RKO (cell line): ENCODE measurements at places on chromosomes 13 and 19.

GRCh38 chr19:45638930-45639729 lies at the start of gene EML2:
Gene EML2 (minus strand): TSS chr19:45639397. CDS start chr19:45639376, 21 bp downstream.
- no peak for DNase-seq

- no peak for DNase-seq
These were observed 1262.5 kb downstream of the EFNB2 start for GRCh38 chr13:105272660-105273631.

DNA sequence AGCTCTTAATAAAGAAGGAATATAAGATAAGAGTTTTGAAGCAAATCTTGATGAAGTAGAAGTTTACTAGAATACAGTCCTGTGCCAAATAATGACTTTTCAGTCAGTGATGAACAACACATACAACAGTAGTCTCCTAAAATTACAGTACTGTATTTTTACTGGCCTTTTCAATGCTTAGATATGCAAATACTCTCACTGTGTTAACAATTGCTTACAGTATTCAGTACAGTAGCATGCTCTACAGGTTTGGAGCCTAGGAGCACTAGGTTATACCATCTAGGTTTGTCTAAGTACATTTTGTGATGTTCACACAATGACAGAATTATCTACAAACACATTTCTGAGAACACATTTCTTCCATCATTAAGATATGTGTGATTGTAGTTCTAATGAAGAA lies 316.7 kb upstream of the KLHL1 start:
- no peak for DNase-seq

DNA sequence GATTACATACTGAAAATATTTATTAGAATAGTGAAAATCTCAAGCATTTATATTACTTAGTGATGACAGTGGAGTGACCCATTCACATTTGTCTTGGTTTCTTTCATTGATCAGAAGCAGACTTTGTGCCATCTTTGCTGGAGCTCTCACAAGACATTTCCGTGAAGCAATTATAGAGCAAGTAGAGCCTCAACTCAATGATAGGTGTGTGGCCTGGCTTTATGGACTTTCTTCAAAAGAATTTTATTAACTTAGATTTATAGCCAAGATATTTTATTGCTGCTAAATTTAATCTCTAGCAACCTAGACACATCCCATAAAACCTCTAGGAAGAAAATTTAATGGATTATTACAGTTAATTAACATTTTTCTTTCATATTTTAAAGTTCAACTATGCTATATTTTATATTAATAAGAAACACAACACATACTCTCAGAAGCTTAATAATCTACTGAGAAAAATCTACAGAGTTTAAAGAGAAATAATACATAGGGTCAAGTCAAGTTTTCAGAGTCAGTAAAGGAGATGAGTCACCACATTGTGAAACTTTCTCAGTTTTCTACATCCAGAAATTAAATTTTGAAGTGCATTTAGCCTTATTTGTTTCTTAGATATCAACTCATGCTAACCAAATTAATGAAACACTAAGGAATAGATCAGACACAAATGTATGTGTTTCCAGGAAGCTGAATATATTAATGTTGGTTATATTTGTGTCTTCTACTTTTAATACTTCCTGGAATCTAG lies 160.5 kb downstream of the LACC1 start:
- DNase-seq, result no peak

DNA sequence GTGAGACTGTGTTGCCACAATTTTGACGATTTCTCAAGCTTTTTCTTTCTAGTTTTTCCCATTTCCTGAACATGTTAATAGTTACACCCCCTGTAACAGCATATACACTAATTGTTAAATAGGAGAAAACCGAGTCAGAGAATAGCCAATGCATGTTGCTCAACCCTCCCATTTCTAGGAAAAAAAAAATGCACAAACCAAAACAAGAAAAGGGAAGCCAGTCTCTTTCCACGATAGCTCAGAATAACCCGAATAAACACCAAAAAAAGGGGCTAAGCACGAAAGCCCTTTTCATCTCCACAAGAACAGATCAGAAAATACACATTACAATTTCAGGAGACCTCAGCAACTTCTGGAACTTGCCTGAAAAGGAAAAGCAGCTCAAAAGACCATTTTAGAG lies 16.3 kb downstream of the LATS2 start:
- DNase-seq, result no peak

DNA sequence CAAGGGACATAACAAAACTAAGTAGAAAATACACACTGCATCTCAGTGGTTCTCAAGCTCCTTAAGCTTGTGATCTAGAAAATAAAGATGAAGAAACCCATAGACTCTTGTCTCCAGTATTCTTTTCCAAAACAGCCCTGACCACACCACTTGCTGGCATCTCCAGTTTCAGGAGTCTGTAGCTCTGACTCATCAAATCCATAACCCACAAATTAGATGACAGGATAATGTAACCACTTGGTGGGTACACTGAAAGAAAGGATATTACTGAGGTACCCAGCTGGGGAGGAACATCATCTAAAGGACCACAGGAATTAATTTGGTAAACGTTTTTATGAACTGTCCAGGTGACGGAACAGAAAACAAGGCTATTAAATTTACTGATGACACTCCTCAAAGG lies 214.7 kb downstream of the VWA8 start:
- DNase-seq, result peak; percentile 16

DNA sequence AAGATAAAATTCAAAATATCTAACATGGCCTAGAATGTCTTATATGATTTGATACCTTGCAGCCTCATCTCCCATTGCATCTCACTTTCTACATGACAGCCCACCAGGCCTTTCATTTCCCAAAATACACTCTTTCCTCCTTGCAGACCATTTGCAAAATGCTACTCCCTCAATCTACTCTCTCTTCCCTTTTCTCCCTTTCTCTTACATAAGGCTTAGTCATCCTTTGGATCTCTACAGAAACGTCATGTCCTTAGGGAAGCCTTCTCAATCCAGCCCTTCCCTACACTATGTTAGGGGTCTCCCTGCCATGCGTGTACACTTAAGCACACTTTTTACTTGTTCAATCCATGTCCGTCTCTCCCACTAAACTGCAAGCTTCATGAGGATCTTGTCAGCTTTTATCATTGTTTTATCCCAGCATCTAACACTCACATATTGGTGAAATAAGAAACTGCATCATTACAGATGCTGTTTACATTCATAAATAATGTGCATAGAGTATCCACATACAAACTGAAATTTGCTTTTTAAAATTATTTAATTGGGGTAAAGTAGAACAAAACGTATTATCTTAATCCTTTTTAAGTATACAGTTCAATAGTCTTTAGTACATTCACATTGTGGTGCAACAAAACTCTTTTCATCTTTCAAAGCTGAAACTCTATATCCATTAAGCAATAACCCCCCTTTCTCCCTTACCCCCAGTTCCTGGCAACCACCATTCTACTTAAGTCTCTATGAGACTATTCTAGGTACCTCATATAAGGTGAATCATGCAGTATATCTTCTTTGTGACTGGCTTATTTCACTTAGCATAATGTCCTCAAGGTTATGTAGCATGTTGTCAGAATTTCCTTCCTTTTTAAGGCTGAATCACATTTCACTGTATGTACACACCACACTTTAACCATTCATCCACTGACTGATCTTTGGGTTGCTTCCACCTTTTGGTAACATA lies 11.5 kb upstream of the WBP4 start:
- DNase-seq, result no peak

- DNase-seq, result no peak
These were observed 17.1 kb downstream of the PLEKHF1 start for GRCh38 chr19:29682236-29682895.

GRCh38 chr19:47019431-47020041 lies at the start of gene NPAS1:
Gene NPAS1 (plus strand): TSS chr19:47019837. CDS start chr19:47021048, 1,211 bp downstream.
- DNase-seq, result no peak

DNA sequence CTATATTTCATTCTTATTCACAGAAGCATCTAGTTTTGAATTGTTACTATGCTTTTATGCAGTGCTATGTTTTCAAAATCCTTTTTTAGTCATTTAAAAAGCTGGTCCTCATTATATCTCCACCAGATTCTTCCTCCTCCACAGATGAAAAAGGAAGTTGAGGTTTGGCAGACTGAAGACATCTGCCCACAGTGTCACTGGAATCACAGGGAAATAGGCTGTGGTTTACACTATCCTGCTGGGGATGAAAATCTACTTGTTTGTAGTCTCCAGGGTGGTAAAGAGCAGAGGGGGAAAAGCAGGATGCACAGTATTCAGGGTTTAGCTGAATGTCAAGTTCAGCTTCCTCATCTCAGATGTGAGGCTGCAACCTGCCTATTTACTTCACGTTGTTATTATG lies 351.2 kb downstream of the DNAJC15 start:
- DNase-seq, result no peak

DNA sequence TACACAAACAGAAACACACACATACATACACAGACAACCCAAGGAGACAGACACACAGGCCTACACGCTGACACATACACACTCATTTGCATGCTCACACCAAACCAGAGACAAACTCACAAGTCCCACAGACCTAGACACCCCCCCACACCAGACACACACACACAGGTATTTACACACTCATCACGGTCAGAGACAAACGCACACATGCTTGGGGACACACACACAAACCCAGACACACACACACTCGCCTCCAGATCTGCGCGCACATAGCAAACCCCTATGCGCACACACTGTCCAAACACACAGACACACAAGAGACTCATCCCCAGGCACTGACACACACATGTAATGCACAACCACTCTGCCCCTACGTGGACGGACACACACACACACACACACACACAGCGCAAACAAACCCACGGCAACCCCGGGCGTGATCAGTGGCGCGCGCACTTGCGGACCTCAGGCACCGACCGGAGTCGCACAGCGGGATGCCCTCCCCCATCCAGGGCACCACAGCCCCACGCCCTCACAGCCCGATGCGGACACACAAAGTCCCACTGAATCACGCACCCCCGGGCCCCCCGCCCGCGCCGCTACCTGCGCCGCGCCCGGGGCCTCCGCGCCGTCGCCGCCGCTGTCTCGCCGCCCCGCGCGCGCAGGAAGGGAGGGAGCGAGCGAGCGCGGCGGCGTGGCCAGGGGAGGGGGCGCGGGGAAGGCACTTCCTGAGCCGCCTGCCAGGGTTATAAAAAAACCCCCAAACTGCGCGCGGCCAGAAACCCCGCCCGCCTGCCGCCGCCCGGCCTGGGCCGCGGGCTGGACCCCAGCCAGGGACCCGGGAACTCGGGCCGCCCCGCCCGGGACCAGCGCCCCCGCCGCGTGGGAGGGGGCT lies at the start of gene ADAMTS10:
ADAMTS10 (minus strand) TSS at position 675 of the 895 bp plus-strand sequence. CDS start 5,005 bp downstream, outside the sequence.
- DNase-seq, result no peak

DNA sequence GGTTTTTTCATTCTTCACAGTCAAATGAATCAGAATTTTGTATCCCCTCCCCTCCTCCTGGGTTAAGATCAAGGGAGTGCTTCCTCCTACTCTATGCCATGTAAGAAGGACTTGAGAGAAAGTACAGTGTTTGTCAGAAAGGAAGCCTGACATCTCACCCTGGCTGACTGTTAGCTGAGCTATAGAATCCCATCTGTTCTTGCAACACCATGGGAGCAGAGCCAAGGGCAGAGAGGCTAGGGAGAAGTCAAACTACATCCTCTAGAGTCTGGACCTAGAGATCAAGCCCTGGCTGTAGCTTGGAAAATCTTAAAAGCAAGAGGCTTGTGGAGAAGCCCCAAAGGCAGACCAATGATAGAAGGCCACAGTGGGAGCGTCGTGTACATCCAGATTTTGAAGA lies 145.9 kb downstream of the OLFM4 start:
- no peak for DNase-seq

GRCh38 chr13:100497389-100497788 lies 91.2 kb downstream of the GGACT start:
- DNase-seq, result peak; percentile 30

GRCh38 chr19:46111376-46111775 lies 13.1 kb downstream of the IGFL3 start:
- DNase-seq, result no peak

DNA sequence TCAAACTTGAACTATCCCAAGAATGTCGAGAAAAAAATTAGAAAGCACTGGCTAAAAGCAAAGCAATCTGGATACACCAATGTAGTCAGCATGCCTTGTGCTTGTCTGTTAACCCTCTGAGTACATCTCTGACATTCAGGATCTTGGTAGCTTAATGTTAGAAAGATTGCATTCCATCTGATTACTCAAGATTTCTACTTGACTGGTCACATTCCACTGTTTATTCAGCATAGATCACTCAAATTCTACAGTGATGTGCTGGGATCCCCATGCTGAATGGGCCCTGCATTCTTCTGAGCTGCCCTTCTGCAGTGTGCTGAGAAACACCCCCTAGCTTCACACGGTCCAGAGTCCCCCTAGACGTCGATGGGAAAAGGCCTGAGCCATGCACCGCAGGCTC lies 295.4 kb upstream of the MAB21L1 start:
- DNase-seq, result peak; percentile 18

GRCh38 chr13:23703246-23703860 lies 133.1 kb downstream of the TNFRSF19 start:
- no peak for DNase-seq

- DNase-seq, result no peak
These were observed 27.3 kb downstream of the CARM1 start for GRCh38 chr19:10898633-10899032.

DNA sequence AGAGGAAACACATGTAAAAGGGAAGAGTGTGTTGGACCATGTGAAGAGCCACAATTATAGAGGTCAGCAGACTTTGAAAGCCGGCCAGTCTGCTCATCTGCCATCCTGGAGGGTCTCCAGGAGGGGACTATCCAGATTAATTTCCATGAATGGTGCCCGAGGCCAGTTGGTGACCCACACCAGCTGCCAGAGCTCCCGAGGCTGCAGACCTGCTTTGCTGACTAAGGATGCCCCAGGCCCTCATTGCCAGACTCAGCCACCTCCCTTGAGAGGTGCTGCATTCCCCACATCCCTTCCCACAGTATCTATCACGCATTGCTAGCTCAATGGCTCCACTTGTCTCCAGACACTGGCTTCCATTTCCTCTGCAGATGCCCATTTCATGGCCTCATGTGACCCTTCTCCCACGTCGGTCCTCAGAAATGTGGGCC lies 110.3 kb downstream of the NALCN start:
- no peak for DNase-seq

GRCh38 chr19:13723206-13723605 lies 41.1 kb upstream of the MRI1 start:
- DNase-seq, result no peak

GRCh38 chr19:44799627-44800346 lies 9.1 kb upstream of the BCAM start:
- no peak for DNase-seq

GRCh38 chr13:67273001-67273400 lies 42.9 kb upstream of the PCDH9 start:
- no peak for DNase-seq

GRCh38 chr13:102089177-102089576 lies 312.7 kb downstream of the FGF14 start:
- peak; percentile 11 for DNase-seq
